ENCODE measurements at places on chromosomes 6 and 20.

- DNase-seq: no peak
Measured at GRCh38 chr20:2652724-2653555, 508 bp downstream of the NOP56 start.

DNA sequence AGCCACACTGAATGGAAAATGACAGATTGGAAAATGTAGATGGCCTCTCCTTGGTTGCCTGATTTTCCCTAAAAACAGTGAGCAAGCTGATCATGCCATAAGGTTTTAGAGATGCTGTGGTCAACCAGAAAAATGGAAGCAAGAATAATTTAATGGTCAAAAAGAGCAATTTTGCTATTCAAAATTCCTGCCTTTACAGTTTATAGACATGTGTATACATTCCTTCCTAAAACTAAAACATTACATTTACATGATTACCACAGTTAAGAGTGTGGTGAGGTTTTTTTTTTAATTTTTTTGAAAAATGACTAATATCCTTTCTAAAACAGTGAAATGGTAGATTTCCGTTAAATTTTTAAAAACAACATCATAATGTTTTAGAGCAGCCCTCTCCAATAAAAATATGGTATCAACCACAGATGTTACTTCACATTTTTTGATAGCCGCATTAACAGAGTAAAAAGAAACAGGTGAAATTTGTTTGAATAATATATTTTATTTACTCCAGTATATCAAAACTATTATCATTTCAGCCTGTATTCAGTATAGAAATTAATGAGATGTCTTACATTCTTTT is 407.0 kb upstream of the SOX4 start:
- no peak for DNase-seq

GRCh38 chr6:168256940-168257339 is 62.6 kb downstream of the DACT2 start:
- no peak for DNase-seq

DNA sequence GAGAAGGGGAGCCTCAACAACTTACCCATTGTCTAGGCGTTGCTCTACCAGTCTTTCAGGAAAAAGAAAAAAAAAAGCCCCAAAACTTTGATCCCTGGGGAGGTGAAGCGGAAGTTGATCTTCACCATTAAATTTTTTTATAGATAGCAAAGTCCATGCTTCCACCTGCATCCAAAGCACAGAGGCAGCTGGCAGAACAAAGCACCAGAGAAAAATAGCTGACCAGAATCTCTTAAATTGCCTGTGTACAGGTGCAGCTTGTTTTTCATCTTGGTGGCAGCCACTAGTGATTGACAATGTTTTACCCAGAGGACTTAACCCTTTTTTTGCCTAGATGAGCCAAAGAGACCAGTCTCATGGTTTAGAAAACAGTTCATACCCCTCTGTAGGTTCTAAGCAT is 86.0 kb downstream of the MYB start:
- no peak for DNase-seq

- DNase-seq: no peak
Measured at GRCh38 chr20:25398376-25399036, 7.9 kb upstream of the ABHD12 start.

GRCh38 chr6:104229057-104229456 is 630.7 kb downstream of the HACE1 start:
- DNase-seq: no peak

- no peak for DNase-seq
Measured at GRCh38 chr20:1005452-1006027, 3.4 kb upstream of the RSPO4 start.

- no peak for DNase-seq
Measured at GRCh38 chr6:41075651-41076626, 3.2 kb downstream of the NFYA start.

GRCh38 chr6:132188556-132189264 is 212.6 kb downstream of the MOXD1 start:
- no peak for DNase-seq

- DNase-seq: no peak
Measured at GRCh38 chr20:49612127-49612738, 44.3 kb upstream of the PTGIS start.

DNA sequence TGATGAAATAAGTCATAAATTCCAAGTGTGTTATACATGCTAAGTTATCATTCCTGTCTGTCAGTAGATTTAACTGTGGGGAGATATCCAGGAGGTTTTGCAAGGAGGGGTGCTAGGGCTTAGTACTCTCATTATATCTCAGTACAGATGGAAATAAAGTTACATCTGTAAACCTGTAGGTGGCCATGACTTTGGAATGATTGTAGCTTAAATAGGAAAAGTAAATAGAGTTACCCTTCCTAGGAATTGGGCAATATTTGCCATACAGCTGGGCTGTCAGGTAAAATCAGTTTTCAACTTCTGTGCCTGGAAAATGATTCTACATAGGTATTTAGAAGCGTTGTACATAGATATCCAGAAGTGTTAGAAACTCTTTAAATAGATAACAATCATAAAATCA is 19.8 kb upstream of the TGM3 start:
- DNase-seq: no peak

GRCh38 chr6:153125032-153125431 is 6.0 kb downstream of the RGS17 start:
- DNase-seq: no peak

DNA sequence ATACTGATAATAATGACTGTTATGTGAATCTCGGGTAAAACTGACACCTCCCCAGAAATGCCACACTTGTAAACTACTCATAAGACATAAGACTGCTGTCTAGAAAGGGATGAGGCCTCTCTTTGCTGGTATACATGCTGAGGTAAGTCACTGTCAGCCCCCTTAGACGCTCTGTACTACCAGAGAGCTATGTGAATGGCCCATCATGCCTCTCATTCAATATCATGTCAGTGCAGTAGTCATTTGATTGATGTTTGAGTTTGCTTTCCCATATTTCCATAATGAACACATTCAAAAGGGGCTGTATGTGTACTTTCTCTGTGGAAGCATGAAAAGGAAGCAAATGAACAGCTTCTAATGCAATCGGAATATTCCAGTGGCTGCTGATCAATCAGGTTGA is 119.4 kb upstream of the AGPAT4 start:
- DNase-seq: no peak

DNA sequence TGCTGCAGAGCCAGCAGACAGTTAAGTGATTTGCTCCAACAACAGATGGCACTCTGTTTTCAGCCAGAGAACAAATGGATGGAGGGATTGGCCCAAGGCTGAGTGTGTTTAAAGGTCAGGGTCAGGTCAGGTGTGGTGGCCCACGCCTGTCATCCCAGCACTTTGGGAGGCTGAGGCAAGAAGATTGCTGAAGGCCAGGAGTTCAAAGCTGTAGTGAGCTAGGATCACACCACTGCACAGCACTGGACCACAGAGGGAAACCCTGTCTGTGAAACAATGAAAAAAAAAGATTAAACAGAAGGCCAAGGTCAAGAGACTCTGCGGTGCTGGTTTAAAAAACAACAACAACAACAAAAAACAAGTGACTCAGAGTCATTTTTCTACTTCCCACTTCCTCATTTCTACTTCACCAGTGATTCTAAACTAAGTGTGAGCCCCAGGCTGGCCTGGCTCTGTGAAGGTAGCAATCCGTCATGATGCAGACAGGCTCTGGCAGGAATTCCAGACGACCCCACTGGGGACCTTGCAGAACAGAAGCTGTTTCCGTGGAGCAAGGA is 42.5 kb upstream of the ARMC2 start:
- no peak for DNase-seq

GRCh38 chr20:8932192-8933165 is 136.4 kb upstream of the PLCB4 start:
- no peak for DNase-seq

- DNase-seq: no peak
Measured at GRCh38 chr6:2708456-2708855, 42.3 kb downstream of the MYLK4 start.

DNA sequence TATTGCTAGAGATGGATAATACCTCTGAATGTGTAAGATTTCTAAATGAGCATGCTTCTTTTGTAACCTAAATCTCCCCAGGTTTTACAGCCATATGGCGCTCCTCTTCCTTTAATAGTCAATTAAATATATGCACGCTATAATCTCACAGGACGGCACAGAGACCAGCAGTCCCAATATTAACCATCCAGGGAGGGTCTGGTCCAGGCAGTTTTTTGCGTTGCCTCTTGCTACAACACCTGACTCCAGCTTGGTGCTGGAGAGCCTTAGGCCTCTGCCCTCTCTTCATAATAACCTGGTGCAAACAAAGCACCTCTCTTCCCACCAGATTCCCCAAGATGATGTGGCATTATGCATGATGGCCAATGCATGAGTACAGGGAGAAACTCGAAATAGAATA is 183.4 kb downstream of the LY86 start:
- no peak for DNase-seq

- DNase-seq: no peak
Measured at GRCh38 chr20:20938599-20938998, 167.6 kb downstream of the LINC00237 start.

- DNase-seq: no peak
Measured at GRCh38 chr6:39377539-39377950, 55.0 kb upstream of the KCNK16 start.

GRCh38 chr6:119881416-119881815 is 531.9 kb upstream of the MAN1A1 start:
- no peak for DNase-seq

- DNase-seq: no peak
Measured at GRCh38 chr20:25227317-25227831, 20.5 kb upstream of the PYGB start.

- no peak for DNase-seq
Measured at GRCh38 chr6:138545621-138545980, 46.3 kb upstream of the NHSL1 start.

All from stimulated activated CD8-positive, alpha-beta memory T cell treated with anti-CD3 and anti-CD28 coated beads, Interleukin-12 subunit alpha, Interleukin-12 subunit beta, amount 100 ng/mL, for 1 hour (primary cell).